ENCODE measurements at places on chromosomes 3 and 15.

- DNase-seq = no peak
Observed at GRCh38 chr3:130507746-130508145, 9.2 kb upstream of the COL6A6 start.

- DNase-seq = no peak
Observed at GRCh38 chr3:155690921-155691320, 54.0 kb downstream of the PLCH1 start.

GRCh38 chr3:117963858-117964257, 1070.8 kb downstream of the IGSF11 start:
- DNase-seq = no peak

DNA sequence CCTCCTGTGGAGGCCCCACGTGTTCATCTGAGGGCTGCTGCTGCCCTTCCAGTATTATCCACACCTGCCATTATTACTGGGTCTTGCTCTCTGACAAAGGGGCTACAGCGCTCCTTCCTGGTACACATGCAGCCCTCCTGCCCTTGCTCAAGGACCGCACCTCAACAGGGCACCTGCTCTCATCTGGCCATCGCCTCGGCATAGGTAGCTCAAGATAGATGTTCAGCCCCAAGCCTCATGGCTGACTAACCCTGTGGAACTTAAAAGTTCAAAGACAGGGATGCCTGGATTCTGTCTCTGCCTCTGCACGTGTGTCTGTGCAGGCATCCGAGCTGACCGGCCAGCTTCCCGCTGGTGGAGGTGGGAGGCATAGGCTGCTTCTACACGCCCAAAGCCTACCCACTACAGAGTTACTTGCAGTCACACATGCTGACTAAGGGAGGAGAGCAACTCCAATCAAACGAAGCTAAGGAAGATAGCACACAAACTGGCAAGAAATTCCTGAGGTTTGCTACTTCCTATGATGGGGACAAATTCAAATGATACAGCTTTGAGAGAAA, 152.5 kb upstream of the ATP10A start:
- no peak for DNase-seq

DNA sequence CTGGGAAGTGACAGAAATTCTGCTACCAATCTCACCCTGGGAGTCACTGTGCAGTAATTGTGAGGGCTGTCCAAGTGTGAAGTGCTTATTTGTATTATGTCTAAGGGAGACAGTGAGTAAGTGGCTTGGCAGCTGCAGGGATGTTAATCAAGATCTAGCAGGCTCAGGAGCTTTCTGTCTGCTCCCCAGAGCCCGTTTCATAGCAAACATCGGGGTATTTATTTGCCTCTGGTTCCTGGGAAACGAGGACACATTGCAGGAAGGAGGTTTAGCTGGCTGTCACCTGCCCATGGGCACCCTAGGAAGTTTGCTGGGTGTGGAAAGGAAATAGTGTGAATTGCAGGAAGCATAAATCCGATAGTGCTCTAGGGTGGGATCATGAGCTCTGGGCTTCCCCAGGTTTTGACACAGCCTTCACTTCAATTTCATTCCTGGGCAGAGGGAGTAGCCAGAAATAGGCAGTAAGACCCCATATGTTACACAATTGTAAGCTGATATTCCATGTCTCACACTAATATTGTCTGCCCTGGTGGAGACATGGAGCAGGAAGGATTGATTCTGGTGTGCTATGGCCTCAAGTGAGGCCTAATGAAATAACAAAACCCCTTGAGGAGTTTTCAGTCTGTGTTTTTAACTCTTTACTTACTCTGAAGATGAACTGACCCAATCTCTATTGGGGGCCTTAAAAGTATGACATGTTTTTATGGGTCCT, 74.1 kb upstream of the MITF start:
- no peak for DNase-seq

- no peak for DNase-seq
Observed at GRCh38 chr15:70284438-70285214, 186.9 kb upstream of the TLE3 start.

DNA sequence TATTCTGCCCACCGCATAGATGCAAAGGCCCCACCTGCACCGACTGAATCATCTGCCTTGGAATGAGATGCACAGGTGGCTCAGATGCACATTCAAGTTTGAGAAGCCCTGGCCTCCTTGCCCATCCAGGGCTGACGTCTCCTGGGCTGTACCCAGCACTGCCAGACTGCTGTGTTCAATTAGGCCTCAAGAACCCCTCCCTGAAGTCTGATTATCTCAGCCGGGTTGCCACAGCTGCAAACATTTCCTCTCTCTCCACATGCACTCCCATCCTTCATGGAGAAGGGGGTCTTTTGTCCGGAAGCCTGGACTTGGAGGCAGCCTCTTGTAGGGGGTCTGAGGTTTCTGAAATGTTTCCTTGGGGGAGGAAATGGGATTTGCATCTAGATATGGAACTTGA, 459.4 kb upstream of the PROK2 start:
- DNase-seq = no peak

DNA sequence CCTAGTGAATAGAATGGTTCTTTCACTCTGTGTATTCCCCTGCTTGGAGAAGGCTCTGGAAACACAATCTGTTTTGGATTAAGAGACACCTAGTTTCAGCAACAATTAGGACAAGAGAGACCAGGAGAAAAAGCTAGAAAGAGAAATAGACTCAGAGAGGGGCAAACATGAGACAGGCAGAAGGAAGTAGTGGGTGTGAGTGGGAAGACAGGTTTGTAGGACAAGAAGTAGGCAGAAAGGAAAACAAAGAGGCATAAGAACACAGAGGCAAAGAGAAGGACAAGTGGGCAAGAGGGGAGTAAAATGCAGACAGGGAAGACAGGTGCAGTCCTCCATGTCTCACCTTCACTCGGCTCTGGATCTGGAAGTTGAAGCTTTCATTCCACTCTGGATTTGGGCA, 13.5 kb downstream of the PLA2G4E start:
- no peak for DNase-seq

GRCh38 chr15:48993380-48993779, 29.7 kb upstream of the SHC4 start:
- no peak for DNase-seq

- DNase-seq = no peak
Observed at GRCh38 chr3:116267116-116267515, 178.2 kb downstream of the LSAMP start.

GRCh38 chr15:74958320-74958907, 1.8 kb upstream of the RPP25 start:
- no peak for DNase-seq

GRCh38 chr3:25151903-25152295, 276.2 kb upstream of the RARB start:
- DNase-seq = no peak
